ENCODE measurements at places on chromosomes 3 and 15. TPM values are rescaled to one million over a fixed set of nuclear protein-coding genes. Genes with fewer than 3 reads are reported as not detected.

DNA sequence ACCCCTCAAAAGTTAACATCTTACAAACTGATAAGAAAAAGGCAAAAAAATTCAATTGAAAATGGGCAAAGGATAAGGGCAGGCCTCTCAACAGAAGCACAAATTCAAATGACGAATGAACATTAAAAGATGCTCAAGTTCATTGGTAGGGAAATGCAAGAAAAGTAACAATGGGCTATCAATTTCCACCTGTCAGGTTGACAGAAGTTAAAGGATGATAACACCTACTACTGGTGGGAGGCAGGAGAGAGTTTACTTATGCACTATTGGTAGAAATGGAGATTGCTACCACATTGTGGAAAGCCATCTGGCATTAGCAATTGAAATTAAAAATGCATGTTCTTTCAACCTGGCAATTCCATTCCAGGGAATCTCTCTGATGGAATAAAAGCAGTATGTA, 35.6 kb upstream of the TNFAIP8L3 start:
- DNase-seq: no peak

GRIP2 gene
- 5.2 TPM for total RNA-seq

- no peak for DNase-seq
Measured at GRCh38 chr3:118228151-118228550, 806.5 kb downstream of the IGSF11 start.

GRCh38 chr3:124829819-124830554, 57.2 kb downstream of the ITGB5 start:
- DNase-seq: no peak

RBMS3 gene
- 12.7 TPM for total RNA-seq

ATP13A4 gene
- 43.4 TPM for total RNA-seq

ADAMTS9 gene
- total RNA-seq: 6.8 TPM

DNA sequence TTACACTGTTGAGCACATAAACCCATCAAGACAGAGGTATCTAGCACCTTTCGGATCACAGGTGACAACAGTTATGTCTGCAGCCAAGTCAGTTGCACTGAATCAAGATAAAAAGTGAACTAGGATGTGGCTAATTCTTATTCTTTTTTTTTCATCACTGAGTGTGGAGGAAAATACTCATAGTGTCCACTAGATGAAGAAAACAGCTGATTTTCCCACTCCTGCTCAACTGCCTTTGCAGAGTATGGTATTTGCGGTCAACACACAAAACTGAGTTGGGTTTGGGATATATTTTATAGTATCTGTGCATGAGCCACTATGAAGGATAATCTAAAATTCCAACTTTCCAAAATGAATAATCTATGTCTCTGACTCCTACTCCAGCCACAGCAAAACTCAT, 32.5 kb downstream of the IL17RD start:
- DNase-seq: no peak

- DNase-seq: no peak
Measured at GRCh38 chr15:99727330-99727729, 5.9 kb downstream of the LYSMD4 start.

DNA sequence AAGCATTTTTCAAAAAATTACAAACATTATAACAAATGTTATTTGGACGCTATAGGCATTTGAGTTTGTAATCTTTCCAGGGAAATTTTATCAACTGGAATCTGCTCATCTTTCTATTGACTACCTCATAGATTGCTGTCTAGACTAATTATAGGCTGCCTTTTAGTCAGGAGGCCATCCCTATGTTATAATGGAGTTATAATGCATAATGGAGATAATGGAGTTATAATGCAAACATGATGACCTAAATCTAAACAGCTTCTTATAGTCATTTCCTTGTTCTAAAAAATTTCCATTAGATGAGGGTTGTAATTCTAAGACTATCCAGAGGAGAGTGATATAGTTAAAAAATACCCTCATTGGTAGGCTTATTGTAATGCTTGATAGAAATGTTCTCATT, 226.4 kb downstream of the SI start:
- DNase-seq: no peak

- no peak for DNase-seq
Measured at GRCh38 chr15:26926081-26926480, 44.9 kb upstream of the GABRG3 start.

DNA sequence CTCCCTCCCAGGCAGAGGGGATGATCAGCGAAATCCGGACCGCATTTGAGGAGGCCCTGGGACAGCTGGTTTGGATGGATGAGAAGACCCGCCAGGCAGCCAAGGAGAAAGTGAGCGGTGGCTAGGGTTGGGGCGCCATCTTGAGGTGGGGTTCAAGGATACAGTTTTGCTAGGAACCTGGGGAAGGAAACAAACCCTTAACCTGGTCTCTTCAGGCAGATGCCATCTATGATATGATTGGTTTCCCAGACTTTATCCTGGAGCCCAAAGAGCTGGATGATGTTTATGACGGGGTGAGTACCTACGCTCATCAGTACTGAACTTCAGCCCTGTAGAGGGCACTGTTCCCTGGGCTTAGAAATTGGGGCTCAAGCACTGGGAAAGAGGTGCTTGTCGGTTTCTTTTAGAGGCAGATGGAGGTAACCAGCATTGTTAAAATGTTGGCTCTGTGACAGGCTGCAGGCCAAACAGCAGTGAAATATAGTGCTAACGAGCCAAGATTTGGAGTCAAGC, 9.6 kb upstream of the PSMD2 start:
- DNase-seq: no peak

GRCh38 chr3:37949866-37950265, 40.7 kb upstream of the VILL start:
- DNase-seq: no peak

DNA sequence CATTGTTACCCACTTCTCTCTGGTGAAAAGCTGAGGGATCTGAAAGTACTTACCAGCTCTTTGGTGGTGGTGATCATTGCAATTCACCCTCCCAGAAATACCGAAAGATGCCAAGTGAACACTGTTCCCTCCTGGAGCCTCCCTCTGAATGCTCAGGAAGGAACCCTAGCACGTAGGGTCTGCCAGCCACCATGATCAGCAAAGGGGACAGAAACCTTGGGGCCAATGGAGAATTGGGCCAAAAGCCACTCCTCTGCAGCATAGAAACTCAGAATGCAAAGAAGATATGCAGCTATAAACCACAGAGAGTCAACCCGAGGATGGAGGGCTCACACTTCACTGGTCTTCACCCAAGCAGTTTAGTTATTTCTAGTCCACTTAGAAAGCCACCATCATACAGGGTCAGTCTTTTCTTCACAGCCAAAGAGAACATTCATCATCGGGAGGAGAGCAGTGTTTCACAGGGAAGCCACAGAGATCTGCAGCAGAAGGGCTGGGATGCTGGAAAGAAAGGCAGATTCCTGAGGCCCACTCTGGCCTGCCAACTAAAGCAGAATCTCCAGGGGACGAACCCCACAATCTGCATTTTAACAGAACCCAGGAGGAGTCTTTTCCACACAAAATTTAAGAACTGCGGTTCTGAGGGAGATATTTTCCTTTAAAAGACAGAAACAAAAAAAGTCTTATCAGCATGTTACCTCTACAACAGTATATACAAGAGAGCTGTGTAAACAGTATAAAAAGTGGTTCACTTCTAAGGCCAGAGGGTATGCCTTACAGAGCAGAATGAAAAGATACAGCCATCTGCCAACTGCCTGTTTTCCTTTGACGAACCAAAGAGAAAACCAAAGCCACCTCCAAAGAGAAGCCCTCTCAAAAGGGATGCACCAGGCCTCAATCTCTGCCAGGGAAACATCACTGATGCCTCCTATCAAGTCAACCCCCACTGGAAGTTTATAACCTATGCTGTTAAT, 11.3 kb downstream of the TBC1D2B start:
- DNase-seq: no peak

GRCh38 chr15:60960517-60960916, 268.6 kb downstream of the RORA start:
- no peak for DNase-seq

GRCh38 chr15:88646088-88646405, 7.2 kb downstream of the ISG20 start:
- no peak for DNase-seq

ZMAT3 gene
- total RNA-seq: 10.6 TPM

- no peak for DNase-seq
Measured at GRCh38 chr3:61066800-61067199, 184.5 kb downstream of the FHIT start.

- no peak for DNase-seq
Measured at GRCh38 chr15:60691508-60692047, 212.6 kb upstream of the ICE2 start.

KPNA4 gene
- 23.0 TPM for total RNA-seq

DRD3 gene
- total RNA-seq: not detected

DNA sequence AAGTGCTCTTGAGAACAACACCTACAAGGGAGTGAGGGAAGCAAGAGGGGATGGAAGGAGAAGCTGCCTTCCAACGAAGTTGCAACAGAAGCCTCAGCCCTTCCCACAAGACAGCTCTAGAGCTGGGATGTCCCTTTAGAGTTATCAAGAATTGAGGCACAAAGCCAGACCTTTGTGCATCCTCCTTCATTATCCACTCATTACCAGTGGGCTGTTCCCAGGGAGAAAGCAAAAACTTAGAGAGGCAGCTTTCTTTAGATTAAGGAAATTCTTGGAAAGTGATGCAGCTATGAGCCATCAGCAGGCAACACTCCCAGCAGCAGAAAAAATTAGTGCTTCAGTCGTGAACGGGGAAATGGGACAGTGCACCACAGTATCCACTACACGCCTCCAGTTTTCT, 10.6 kb upstream of the CD96 start:
- no peak for DNase-seq

DNA sequence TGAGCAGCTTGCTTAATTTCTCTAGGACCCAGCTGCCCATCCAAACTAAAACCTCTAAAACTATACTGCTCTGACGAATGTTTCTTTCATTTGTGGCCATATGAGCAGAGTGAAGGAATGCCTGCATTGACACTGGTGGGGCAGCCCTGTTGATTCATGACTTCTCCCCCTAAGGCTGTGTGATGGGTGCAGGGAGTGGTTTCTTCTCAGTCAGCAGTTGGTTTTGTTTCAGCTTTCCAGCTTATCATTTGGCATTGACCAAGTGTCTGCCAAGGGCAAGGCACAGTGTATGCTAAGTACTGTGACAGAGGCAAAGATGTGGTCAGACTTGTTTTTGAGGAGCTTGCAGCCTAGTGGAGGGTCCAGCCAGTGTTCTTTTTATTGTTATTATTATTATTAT, 4.7 kb downstream of the ABHD6 start:
- DNase-seq: no peak

- no peak for DNase-seq
Measured at GRCh38 chr3:68148447-68148846, 494.0 kb upstream of the SUCLG2 start.

GCNT3 gene
- total RNA-seq: not detected

DNA sequence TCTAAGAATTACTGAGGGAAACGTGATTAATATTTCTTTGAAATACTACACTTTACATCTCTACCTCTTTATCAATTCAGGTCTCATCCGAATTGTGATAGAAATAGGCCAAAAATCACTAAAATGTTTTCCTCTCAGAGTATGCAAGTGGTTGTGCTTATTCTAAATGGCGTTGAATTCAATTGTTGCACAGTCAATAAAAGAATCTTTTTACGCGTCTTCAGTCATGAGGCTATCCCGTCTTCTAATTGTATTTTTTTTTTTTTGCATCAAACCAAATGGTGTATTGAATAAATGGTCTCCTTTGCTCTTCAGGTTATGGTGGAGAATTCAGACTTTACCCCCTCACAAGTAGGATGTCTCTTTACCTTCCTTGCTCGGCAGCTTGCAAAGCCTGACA, 112.6 kb downstream of the VPS8 start:
- no peak for DNase-seq

- DNase-seq: no peak
Measured at GRCh38 chr15:69462030-69462492, 9.4 kb downstream of the RPLP1 start.

- no peak for DNase-seq
Measured at GRCh38 chr3:196800742-196801434, 61.2 kb downstream of the PAK2 start.

SAXO2 gene
- 0.30 TPM for total RNA-seq

GRCh38 chr15:66359740-66360139, 3.3 kb upstream of the TIPIN start:
- DNase-seq: no peak

GRCh38 chr3:14538451-14539088, 1.6 kb downstream of the GRIP2 start:
- DNase-seq: no peak

All from lower leg skin (tissue), 4 donors.